ENCODE measurements at places on chromosomes 2 and 18. TPM values are rescaled to one million over a fixed set of nuclear protein-coding genes. Genes with fewer than 3 reads are reported as not detected.

The FLACC1 gene
- 11.2 TPM for total RNA-seq

The MGAT5 gene
- total RNA-seq, result 75.5 TPM

The UGT1A8 gene
- total RNA-seq, result not detected

The NXPH2 gene
- not detected for total RNA-seq

The ITSN2 gene
- total RNA-seq, result 33.2 TPM

The LIMS4 gene
- 2.8 TPM for total RNA-seq

The IGFBP2 gene
- 112 TPM for total RNA-seq

The SLC19A3 gene
- total RNA-seq, result 0.68 TPM

The GCG gene
- total RNA-seq, result not detected

The DNER gene
- 0.53 TPM for total RNA-seq

The UBE2E3 gene
- total RNA-seq, result 41.9 TPM

The TUBA3E gene
- total RNA-seq, result 2.3 TPM

The CAPN14 gene
- total RNA-seq, result 0.26 TPM

The PAX3 gene
- total RNA-seq, result not detected

The RRM2 gene
- 0.60 TPM for total RNA-seq

The GALNT3 gene
- 0.24 TPM for total RNA-seq

The TMEM163 gene
- 0.72 TPM for total RNA-seq

The C18orf63 gene
- total RNA-seq, result not detected

The AP1S3 gene
- 0.38 TPM for total RNA-seq

The TRPM8 gene
- not detected for total RNA-seq

The AGXT gene
- total RNA-seq, result not detected

The CRYBA2 gene
- not detected for total RNA-seq

The CIAO1 gene
- 60.3 TPM for total RNA-seq

The CHRND gene
- not detected for total RNA-seq

All from heart right ventricle (tissue), 16 donors.